ENCODE measurements at places on chromosomes 2 and 18.

DNA sequence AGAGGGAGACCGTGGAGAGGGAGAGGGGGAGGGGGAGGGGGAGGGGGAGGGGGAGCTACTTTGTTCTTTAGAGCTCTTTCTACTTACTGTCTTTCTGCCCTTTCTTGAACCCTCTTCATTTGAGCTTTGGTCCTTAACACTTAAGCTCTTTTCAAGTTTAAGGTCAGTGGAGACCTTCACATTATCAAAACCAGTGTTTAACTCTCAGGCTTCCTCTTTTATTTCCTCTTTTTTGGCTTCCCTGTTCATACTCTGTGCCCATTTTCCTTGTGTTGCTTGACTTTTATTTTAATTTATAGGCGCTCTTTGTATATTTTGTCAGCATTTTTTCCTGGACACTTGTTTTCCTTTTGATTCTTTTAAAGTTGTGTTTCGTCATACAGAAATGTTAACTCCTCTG, 37.1 kb downstream of the ACSL3 start:
- no peak for DNase-seq

GRCh38 chr2:143499061-143499460, 369.8 kb downstream of the ARHGAP15 start:
- no peak for DNase-seq

GRCh38 chr2:108571286-108571685, 37.0 kb downstream of the LIMS1 start:
- no peak for DNase-seq

DNA sequence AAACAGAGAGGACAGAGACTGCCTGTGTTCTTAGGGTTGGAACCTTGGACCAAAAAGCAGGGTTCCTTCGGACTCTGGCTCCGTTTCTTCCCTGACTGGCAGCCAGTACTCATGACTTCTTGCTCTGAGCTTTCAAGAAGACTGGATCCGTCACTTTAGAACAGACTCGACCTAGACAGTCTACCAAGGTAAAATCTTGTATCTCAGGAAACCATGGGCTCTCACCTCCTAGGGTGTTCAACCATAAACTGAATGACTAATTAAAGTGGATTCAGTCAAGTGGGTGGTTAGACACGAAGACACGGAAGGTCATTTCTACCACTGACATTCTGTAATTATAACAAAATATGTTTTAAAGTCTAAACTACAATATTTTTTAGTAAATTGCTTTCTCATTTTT, 153.8 kb upstream of the SLC39A10 start:
- no peak for DNase-seq

- DNase-seq, result no peak
Observed at GRCh38 chr2:148039783-148040182, 18.9 kb downstream of the MBD5 start.

Data from HFF-Myc (cell line).